ENCODE measurements at places on chromosomes 11 and 22.
A peak's percentile ranks its signal among the peaks of the same experiment; 100 is the strongest.

DNA sequence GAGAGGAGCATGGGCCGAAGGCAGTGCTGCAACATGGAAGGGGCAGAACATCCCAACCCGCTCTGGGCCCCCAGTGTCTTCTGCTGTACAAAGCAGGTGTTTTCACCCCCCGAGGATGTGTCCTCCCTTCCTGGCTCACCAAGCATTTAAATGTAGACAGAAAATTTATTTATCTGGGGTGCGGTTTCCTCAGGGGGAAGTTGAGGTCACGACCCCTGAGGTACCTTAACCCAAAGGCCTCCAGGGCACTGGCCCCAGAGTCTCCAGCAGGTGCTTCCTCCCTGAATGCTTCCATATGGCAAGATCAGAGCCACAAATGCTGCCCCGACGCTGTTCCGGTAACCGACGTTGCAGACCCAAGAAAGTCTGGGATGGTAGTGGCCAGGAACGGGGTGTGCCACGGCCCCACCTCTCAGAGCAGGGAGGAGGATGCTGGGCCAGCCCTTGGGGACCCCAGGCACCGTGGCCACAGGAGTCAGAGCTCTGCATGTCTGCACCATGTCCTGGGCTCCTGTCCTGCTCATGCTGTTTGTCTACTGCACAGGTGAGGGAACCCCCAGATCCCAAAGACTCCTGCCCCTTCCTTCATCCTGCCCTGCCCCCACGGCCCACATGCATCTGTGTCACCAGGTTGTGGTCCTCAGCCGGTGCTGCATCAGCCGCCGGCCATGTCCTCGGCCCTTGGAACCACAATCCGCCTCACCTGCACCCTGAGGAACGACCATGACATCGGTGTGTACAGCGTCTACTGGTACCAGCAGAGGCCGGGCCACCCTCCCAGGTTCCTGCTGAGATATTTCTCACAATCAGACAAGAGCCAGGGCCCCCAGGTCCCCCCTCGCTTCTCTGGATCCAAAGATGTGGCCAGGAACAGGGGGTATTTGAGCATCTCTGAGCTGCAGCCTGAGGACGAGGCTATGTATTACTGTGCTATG is at the start of gene VPREB1:
Gene VPREB1 (plus strand): TSS at position 471 of the 935 bp plus-strand sequence. CDS start 28 bp downstream, at position 499.
- DNase-seq, result peak; percentile 60

- DNase-seq, result peak; percentile 64
Measured at GRCh38 chr11:60378354-60378753, at the start of gene MS4A7. MS4A7 (plus strand) TSS chr11:60378532; CDS start chr11:60383142, 4,610 bp downstream.

GRCh38 chr11:134521452-134522289 is 109.6 kb upstream of the B3GAT1 start:
- no peak for DNase-seq

GRCh38 chr11:80495116-80495515 is 1054.3 kb upstream of the TENM4 start:
- no peak for DNase-seq

GRCh38 chr11:34546511-34547209 is 33.1 kb upstream of the ELF5 start:
- no peak for DNase-seq
